ENCODE measurements at places on chromosomes 7 and 10.

DNA sequence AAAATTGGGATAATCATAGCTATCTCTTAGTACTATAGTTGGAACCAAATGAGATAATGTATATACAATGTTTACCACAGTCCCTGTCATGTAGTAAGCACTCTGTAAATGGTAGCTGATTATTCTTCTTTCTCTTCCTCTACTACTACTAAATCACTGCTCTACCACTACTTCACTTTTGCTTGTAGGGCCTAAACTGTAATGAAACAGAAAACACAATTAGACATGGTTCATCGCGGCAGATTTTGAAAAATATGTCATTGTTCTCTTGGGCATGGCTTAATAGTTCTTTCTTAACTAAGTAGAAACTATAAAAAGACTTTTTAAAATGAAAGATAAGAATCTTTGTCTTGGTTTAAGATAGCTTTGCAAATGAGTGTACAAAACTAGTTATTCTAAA, 34.9 kb downstream of the R3HCC1L start:
- DNase-seq: no peak

DNA sequence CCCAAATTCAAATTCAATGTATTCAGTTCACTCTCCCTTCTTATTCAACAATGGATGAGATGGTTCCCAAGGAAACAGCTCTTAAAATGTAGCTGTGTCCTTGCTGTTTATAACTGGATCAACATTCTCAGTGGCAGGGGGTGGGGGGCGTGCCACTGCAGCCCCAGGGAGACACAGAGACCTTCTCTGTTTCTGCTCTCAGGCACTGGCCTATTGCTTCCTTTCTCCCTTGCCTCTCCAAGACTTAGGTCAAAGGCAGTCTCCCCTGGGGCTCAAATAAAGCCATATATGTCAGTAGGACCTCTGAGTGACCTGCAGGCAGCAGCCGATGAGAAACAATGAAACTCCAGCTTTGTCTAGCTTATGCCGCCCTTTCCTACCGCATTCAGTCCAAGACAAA, 20.7 kb downstream of the VSTM4 start:
- no peak for DNase-seq

DNA sequence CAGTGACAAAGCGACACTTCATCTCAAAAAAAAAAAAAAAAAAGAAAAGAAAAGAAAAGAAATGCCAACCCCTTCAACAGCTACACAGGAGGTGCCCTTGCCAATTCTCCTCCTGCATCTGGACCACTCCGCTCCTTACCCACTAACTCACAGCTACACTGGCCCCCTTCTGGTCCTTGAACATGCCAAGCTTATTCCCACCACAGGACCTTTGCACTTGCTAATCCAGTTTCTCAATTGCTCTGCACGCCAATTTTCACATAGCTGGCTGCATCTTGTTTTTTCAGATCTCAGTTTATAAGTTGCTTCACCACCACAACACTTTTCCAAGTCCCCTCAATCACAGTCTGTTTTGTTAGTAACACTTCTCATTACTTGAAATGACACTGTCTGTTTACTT, 5.5 kb downstream of the PDAP1 start:
- no peak for DNase-seq

GRCh38 chr10:4136121-4136520, 351.1 kb upstream of the KLF6 start:
- no peak for DNase-seq

DNA sequence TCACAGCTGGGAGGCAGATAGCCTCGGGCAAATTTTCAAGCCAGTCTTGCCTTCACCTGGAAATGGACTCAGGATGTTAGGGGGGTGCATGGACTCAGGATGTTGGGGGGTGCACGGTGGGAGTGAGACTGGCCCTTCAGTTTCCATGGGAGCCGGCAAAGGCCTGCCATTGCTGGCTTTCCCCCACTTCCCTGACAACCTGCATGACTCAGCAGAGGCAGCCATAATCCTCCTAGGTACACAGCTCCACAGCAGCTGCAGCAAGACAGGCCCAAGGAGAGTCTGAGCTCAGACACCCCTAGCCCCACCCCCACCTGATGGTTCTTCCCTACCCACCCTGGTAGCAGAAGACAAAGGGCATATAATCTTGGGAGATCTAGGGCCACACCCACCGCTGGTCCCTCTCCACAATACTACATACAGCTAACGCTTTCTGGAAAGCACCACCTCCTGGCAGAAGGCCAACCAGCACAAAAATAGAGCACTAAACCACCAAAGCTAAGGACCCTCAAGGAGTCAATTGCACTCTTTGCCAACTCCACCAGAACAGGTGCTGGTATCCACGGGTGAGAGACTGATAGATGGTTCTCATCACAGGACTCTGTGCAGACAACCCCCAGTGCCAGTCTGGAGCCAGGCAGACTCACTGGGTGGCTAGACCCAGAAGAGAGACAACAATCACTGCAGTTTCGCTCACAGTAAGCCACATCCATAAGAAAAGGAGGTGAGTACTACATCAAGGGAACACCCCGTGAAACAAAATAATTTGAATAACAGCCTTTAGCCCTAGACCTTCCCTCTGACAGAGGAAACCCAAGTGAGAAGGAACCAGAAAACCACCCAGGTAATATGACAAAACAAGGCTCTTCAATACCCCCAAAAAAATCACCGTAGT, 18.3 kb downstream of the C7orf25 start:
- DNase-seq: no peak

GRCh38 chr10:8889538-8889937, 835.0 kb downstream of the GATA3 start:
- no peak for DNase-seq

- DNase-seq: no peak
These were observed 385.8 kb upstream of the GHITM start for GRCh38 chr10:83753490-83753889.

DNA sequence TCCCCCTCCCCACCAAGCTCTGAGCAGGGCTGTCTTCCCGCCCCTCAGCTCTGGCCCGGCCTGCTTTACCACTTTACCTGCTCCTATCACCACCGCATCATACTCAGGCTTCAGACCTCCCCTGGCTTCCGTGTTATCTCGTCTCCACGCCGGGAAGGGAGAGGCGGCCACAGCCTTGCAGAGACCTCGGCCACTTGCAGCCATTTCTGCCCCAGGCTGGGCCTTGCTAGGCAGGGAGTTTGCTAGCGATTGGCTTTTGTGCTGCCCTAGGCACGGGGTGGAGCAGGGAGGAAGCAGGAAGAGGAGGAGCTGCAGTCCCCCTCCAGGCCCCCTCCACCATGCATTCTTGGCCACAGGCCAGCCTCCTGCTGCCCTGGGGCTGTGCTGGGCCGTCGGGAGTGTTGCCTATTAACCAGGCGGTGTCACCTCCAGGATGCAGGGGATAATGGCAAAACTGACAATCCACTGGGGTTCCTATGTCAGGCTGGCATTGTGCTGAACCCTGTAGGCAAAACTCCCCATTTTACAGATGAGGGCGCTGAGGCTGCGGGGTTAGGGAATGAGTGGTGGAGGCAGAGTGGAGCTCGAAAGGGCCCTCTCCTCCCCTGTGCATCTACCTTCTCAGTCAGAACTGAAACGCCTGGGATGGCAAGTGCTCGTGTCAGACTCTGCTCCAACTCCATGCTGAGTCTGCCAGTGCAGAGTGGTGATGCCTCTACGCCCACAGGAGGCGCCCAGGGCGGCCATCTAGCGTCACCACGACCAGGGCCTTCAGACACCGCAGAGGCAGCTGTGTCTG, at the start of gene PYROXD2:
PYROXD2 (minus strand) TSS at position 251 of the 799 bp plus-strand sequence; CDS start at position 204, 47 bp downstream.
- DNase-seq: peak; percentile 98

DNA sequence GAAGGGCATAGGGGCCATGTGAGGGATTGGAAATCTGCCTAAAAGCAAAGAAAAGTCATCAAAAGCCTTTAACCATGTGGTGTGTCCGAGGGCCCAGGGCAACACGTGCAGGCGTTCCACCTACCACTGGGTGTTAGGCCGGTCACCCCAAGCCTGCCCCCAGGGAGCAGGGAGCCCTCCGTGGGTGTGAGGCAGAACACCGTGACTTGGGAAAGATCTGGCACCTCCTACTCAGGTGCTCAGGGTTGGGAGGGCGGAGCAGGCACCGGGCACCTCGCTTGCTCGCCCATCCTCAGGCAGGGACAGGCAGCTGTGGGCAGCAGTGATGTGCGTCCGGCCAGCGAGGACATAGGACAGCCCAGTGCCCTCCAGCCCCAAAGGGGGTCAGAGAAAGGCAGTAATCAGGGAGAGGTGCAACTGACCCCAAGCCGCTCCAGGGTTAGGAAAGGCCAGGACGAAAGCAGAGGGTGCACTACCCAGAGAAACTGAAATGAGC, 80.7 kb upstream of the CHST15 start:
- no peak for DNase-seq

GRCh38 chr7:28473571-28474281, 61.4 kb downstream of the CREB5 start:
- DNase-seq: peak; percentile 27

- DNase-seq: no peak
These were observed 80.4 kb upstream of the MALRD1 start for GRCh38 chr10:18968159-18968558.

GRCh38 chr10:33278198-33278597, 56.3 kb downstream of the NRP1 start:
- no peak for DNase-seq

- no peak for DNase-seq
These were observed 6.0 kb downstream of the KIF5B start for GRCh38 chr10:32050177-32050576.

- peak; percentile 81 for DNase-seq
These were observed 6.9 kb downstream of the C10orf62 start for GRCh38 chr10:97596101-97597082.

DNA sequence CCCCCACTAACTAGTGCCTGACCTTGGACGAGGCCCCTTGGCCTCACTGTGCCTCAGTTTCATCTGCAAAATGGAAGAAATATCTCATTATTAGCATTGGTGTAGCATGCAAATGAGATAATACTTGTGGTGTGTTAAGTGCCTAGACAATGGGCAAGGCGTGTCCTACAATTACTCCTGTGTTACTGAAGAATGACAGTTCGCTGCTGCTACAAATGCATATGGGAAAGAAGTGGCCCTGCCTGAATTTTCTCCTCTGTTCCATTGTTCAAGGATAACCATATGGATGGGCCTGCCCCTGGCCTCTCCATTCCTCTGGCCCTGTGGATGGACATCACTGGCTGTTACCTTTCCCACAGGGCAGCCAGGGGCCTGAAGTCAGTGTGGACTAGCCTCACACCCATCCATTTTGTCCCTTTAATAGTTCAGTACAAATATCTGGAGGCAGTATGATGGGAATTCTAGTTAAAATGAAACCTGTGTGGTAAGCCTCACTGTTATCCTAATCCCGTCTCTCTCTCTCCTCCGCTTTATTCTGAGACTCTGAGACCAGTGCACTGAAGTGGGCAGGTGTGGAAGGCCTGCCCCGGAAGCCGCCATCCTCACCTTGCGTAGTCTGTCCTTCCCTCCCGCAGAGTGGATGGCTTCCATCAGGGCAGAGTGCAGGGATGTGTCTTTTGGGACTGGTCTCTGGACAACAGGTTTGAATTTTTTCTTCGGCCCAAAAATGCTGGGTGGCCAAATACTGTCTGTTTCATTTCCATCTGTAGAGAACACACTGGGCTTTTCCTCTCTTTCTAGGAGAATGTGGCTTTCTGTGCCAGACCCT, 244.6 kb upstream of the GRB10 start:
- no peak for DNase-seq

- DNase-seq: no peak
These were observed 18.7 kb downstream of the CALD1 start for GRCh38 chr7:134798155-134798554.

DNA sequence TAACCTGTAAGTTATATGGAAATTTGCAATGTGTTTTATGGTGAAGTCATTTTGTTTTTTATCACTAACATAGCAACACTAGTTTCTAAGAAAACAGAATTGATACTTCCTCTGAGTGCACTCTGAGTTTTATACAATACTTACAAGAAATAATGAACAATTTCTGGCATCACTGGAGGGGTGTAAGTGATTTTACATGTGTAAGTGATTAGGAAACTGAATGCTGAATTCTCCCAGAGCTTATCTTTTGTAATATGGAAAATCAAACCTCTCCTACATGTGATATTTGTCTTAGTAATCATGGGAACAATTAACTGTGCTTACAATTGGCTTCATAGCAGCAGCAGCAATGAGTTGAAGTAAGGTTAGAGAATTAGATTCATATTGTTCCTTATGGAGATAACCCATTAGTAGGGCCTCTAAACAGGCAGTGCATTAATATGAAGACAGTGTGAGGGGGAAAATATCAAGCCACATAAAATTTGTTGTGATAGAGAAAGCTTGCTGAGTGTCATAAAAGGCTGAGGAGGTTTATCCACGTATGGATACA, 37.4 kb downstream of the SEMA3C start:
- no peak for DNase-seq

GRCh38 chr10:33347211-33347610, 12.7 kb upstream of the NRP1 start:
- DNase-seq: no peak

GRCh38 chr10:126349101-126349500, 39.2 kb downstream of the ADAM12 start:
- no peak for DNase-seq

- DNase-seq: peak; percentile 96
These were observed 172.6 kb upstream of the TNRC18 start for GRCh38 chr7:5596046-5596895.

- DNase-seq: peak; percentile 24
These were observed 102.0 kb downstream of the HIF1AN start for GRCh38 chr10:100637785-100638184.

DNA sequence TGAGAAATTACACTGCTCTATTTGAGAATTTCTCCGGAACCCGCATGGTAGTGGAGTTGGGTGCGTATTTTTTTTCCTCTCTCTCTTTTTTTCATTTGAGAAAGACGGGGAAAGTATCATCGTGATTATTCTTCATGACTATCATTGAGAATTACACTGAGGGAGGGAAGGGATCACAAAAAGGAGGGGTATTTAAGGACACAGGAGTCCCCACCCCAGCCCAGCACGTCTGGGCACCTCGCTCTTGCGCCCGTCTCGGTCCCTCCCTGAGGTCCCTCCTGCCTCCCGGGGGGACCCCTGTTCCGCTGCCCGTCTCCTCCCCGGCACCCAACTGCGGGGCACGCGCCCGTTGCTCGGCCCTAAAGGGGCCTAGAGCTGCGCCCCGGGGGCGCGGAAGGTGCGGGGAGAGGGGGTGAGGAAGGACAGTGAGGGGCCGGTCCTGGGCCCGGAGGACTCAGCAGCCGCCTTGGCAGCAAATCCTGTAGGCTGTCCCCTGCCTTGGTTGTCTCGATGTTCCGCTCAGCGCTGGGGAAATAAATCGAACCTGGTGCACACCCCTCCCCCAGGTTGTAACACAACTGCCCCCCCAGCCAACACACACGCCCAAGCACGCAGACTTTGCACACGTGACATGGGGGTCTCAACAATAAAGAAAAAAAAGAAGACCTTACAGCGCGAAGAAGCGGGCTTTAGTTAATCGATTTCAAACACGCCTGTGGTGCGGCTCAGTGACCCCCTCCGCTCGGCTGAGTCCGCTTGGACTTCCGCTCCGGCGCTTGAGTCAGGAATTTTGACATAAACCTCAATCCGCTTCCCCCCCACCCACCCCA, 18.6 kb upstream of the GATA3 start:
- no peak for DNase-seq

DNA sequence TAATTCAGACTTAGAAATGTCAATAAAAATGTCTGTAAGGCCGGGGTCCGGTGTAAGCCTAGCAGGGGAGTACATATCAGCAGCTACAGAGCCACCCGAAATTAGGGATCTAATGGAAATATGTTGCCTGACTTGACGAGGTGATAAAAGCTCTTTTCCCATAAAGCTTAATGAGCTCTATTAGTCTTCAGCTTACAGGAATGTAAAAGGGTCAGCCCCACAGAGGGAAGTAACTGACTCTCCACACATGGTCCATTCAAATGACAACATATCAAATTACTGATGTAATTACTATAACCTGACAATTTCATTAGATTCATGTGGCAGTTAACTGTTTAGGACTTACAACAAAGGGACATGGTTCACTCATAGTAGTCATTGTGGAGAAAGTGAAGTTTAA, 62.3 kb downstream of the ATE1 start:
- DNase-seq: no peak

GRCh38 chr10:25029519-25029918, 13.1 kb downstream of the THNSL1 start:
- DNase-seq: no peak

Measured in GM03348 (cell line).